WTC11 (cell line): ENCODE measurements at places on chromosomes 16 and 17.

GRCh38 chr17:7842380-7843256, 8.6 kb downstream of the KDM6B start:
- peak; percentile 58 for DNase-seq

DNA sequence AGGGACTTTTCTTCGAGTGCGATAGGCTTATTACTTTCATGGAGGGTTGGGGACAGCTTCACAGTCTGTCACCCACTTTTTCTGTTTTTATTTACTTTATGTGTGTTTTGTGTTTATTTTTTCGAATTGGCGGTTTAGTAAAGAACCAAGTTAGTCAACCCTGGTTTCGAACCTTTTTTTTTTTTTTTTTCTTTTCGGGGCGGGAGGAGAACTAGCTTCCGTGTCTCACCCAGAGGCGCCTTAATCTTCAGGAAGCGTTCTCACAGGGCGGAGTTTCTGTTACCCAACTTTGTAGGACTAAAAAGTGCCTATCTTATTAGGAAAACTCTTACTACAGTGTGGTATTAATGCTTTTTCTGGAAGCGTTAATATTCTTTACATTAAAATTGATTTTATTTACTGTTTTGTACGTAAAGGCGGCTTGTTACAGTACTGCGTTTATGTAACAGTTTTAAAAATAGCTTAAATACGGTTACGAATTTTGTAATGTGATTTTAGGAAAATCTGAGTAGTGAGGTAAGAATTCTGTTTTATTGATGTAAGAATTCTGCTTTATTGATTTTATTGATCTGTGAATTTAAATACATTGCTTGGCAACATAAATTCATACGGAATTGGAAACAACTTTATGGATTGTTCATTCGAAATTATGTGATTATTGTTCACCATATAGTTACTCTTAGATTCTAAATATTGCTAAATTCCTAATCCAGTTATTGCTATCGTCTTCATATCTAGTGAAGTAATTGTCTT, 885 bp downstream of the ZNF207 start:
- no peak for DNase-seq

GRCh38 chr17:8073627-8074484, 13.7 kb downstream of the ALOX12B start:
- DNase-seq, result peak; percentile 92

DNA sequence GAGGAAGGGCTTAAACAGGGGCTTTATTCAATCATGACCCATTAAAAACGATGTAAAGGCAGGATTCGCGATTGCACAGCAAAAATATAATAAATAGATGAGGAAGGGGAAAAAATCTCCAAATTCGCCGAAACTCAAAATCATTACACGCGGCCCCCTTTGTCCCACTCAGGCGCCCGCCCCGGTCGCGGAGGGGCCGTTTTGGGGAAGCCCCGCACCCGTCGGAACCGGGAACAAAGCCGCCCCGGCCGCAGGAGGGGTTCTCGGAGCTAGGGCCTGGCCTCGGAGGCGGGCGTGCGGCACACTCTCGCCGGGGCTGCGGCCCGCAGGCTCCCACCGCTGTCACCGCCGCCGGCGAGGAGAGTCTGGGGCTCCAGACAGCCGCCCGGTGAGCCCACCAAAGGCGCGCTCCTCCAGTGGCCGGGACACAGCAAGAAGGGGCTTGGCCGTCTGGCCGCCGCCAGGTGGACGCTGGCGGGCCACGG, 521 bp downstream of the C16orf87 start:
- DNase-seq, result peak; percentile 57

DNA sequence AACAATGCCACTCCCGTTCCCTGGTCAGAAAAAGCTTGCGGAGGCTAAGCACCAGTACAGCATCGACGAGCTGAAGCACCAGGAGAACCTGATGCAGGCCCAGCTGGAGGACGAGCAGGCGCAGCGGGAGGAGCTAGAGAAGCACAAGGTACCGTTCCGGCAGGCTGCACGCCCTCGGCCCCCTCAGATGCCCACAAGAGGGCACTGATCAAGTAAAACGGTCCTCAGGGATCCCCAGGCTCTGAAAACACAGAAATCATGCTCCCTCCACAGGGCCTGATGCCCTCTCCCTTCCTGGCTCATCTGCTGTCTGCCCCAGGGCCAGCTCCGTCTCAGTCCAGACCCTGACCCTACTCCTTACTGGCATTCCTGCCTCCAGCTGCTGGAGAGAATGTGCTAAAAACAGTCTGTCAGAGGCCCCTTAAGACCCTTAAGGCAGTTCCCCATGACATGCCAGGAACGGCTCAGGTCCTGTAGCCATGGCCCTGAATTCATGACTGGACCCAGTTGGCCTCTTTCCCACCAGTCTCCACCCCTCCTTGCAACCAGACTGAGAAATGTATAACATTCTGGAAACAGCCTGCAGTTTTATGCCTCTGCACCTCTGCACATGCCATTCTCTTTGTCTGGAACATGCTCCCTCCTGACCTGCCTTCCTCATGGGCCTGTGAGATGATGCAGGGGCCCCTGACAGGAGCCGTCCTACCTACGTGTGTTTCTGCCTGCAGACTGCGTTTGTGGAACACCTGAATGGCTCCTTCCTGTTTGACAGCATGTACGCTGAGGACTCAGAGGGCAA, 21.8 kb downstream of the DRC3 start:
- peak; percentile 81 for DNase-seq

GRCh38 chr16:85869785-85870558, 29.0 kb upstream of the IRF8 start:
- no peak for DNase-seq

DNA sequence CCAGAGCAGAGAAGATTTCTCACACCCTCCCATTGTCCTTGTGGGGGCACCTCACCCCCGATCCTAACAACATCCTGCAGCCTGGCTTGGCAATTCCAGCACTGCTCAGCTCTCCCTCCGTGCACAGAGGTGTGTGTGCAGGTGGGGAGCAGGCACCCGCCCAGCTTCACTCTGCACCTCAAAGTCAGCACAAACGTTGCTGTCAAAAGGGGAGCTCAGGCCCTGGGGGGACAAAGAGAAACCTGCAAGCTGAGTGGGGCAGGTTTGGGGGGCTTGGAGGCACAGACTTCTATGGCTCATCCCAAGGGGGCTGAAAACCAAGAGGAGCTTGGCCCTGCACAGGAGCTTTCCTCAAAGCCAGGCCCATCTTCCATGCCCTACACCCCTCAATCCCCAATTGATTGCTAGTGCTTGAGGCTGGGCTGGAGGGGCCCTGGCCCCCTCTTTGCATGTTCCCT, 231.9 kb upstream of the TNRC6C start:
- peak; percentile 7 for DNase-seq

DNA sequence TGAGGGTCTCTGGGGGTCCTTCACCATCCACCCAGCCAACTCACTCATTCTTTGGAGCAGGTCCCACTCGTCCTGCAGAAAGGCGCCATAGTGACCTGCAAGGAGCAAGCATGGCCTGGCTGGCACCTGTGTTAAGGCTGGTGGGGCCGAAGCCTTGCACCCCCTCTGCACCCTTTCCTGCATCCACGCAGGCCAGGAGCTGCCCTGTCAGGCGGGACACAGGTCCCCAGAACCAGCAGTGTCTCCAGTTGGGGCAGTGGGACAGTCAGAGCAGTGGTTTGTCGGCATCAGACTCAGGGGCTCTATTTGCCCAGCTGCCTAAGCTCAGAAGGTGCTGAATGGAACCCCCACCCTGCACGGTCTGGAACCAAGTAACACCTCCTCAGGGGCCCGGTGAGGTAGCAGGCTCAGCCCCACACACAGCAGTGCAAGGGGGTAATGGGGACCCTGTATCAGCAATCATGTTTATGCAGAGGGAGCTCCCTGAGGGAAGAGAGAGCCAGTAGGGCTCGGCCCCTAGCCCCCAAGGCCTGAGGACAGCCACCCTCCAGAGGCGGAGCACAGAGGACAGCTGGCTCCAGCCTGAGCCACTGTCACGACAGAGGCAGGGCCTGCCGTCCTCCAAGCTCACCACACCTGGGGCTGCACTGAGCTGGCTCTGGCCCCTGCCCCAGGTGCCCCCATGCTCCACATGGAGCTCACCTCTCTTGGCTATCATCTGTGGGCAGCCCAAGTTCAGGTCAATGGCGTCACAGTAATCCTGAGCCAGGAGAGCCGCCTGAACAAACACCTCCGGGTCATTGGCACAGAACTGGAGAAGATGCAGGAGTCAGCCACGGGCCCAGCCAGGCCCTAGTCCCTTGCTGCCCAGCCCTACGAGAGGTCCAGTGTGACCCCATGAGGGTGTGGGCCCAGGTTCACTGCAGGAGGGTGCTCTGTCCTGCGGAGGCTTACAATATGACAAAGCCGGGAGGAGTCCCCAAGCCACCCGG, 1.9 kb downstream of the DUS1L start:
- no peak for DNase-seq

DNA sequence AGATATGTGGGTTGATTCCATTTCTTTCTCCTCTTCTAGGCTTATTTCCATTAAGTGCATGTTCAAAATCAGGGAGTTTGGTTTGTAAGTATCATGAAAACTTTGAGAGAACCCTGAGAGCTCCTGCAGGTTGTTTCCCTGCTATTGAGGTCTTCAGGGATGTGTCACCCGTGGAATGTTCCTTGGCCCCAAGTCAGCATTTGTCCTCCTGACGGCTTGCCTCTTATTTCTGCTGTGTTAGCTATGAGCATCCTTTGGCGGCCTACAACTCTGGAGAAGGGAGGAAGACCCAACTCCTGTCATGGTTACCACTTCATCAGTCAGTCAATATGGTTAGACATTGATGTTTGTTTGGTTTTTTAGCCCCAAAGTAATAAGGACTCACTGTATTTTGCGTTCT, 180.8 kb downstream of the FTO start:
- DNase-seq, result no peak

DNA sequence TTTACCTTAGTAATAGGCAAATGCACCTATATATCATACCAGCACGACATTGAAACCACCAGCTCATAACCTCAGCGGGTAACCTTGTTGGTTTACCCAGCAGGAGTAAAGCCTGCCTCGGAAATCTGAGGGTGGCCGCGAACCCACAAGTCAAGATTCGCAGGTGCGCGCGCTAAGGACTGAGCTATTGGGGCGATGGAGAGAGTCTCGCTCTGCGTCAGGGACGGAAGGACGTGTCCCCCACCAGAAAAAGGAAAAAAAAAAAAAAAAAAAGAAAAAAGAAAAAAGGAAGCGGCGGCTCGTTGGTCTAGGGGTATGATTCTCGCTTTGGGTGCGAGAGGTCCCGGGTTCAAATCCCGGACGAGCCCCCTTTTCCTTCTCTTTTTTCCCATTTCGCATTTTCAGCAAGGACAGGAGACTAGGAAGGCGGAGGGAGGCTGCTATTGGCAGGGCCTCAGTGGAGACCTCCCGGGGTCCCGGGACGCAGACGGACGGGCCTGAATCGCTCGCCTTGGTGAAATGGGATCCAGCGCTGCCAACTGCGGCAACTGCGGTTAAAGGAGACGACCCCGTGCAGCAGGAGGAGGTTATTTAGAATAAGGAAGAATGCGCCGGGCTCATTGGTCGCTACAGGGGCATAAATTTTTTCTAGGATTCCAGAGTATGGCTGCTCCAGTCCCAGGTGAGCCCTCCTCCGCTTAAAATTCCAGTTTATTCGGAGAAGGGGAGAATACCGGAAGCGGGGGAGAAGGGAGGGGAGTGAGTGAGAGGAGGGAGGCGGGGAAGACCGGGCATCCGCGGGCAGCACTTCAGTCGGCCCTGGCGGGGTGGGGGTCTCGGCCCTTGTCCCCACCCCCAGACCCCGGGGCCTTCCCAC, at the start of gene OR1F1:
Gene OR1F1, plus strand, starts transcription at position 407 of the 877 bp plus-strand sequence.
- DNase-seq, result peak; percentile 80

DNA sequence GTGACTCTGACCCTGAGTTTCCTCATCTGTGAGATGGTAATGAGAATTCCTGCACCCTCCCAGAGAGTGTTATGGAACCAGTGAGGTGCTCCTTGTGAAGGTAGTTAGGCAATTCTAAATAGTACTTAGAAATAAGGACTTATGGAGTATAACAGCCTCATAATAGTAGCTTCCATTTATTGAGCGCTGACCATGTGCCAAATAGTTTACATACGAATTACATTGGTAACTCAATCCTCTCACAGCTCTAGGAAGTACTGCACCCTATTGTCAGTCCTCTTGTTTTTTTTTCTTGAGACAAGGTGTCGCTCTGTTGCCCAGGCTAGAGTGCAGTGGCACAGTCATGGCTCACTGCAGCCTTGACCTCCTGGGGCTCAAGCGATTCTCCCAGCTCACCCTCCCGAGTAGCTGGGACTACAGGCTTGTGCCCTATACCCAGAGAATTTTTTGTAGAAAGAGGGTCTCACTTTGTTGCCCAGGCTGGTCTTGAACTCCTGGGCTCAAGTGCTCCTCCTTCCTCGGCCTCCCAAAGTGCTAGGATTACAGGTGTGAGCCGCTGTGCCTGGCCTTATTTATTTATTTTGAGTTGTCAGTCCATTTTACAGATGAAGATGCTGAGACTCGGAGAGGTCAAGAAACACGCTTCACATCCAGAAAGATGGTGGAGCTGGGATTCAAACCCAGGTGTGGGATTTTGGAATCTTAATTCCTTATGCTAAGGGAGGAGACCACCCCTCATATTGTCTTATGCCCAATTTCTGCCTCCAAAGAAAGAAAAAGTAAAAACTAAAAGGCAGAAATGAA, 2.9 kb downstream of the TNS4 start:
- no peak for DNase-seq

GRCh38 chr16:14002416-14002990, 68.6 kb upstream of the MRTFB start:
- DNase-seq, result no peak

DNA sequence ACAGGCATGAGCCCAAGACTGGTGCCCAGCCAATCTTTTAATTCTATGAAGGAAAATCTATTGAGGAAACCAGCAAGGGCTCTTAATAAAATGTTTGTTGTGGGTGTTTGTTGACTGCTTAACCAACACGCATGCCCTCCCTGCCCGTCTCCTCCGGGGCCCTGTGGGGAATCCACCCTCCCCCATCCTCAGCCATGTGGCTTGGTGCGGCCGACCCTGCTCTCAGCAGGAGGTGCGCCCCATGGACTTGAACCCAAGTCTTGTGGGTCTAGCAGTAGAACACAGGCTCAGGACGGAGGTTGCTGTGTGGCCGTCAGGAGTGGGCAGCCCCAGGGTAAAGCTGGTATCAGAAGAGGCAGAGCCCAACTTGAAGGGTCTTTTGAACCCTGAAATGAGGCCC, 45.1 kb upstream of the MLYCD start:
- DNase-seq, result no peak

DNA sequence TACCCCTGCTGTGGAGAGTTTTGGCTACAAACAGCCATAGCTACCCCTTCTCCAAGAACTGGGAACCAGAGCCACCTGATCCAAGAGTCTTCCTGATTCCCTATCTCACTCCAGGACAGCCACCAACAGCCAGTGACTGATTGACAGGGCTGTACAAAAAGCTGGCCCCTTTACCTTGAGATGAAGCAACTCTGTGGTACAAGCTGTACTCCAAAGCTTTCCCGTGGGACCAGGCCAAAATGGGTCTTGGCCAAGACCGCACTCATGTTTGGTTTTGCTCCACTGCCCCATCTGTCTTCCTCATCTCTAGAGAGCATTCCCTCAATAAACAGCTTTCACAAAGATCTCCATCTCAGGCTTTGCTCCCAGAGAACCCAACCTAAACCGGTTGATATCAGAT, 43.6 kb downstream of the RNF157 start:
- no peak for DNase-seq

DNA sequence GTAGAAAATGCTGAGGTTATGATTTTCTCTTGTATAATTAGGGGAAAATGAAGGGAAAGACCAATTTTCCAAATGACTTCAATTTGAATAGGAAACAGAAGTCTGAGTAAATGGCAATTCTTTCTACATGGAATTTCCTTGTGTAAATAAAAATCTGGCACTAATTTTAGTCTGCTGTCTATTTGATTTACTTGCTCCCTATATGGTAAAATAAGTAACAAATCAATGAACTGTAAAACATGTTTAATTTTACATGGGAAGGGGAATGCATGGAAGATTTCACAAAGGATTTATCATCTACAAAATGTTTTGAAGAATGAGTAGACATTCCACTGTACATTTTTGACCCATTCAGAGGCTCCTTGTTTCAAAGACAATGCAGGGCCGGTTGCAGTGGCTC, 811.6 kb upstream of the GOT2 start:
- no peak for DNase-seq
